Vagina (tissue), 2 donors: ENCODE measurements at places on chromosomes 12 and 14. TPM values are rescaled to one million over a fixed set of nuclear protein-coding genes. Genes with fewer than 3 reads are reported as not detected.

- DNase-seq: no peak
These were observed 126.8 kb upstream of the MAP1LC3B2 start for GRCh38 chr12:116432314-116432750.

GRCh38 chr14:70350078-70350477, 9.4 kb downstream of the COX16 start:
- no peak for DNase-seq

- DNase-seq: no peak
These were observed 5.1 kb upstream of the MED13L start for GRCh38 chr12:116282371-116283286.

- DNase-seq: no peak
These were observed 50.0 kb downstream of the ADGRD1 start for GRCh38 chr12:131003716-131004045.

DNA sequence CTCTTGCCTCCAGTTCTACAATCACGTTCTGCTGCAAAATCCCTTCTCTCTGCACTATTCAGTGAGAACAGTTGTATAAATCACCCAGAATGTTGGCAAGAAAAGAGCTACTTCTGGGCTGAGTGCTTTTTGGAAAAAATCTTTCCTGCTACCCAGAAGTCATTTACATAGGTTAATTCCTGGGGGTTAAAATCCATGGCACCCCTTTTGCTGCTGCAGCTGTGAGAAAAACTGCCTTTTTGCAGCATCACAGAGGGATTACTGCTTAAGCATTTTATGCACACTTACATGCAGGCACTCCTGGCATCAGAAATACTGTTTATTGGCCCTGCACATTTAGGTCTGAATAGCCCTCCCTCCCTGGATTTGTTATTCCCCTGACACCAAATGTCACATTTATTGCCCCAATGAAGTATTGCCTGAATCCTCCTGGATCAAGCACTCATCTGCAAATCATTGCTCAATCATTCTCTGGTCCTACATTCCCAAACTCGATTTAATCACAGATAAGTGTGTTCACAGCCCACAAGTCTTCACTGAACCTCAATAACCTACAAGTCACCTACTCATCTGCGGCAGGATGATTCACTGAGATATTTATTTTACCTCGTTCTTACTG, 43.1 kb upstream of the CCDC196 start:
- DNase-seq: no peak

GRCh38 chr12:4787965-4788364, 67.8 kb downstream of the GALNT8 start:
- no peak for DNase-seq

CLEC1A gene
- total RNA-seq: 2.2 TPM

GPRC5D gene
- total RNA-seq: not detected

MANSC4 gene
- total RNA-seq: not detected

TAS2R20 gene
- total RNA-seq: 4.7 TPM

MNAT1 gene
- total RNA-seq: 38.1 TPM
